ENCODE measurements at places on chromosomes 2 and 18.

DNA sequence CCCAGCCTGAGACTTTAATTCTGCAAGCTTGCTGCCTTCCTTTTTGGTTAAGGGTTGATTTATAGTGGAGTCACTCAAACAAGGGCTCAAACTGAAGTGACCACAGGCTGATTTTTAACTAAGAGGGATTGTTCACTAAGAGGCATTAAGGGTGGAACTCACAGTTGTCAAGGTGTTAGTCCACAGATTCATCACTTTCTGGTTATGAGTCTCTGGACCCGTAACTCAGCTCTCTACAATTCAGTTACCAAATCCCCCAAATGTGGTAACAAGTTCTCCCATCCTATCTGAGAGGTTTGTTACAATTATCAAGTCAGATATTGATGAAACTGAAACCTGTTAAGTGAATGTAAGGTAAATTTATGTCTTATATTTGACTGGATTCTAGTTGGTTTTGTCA lies 185.9 kb upstream of the KLHL14 start:
- DNase-seq = no peak

- DNase-seq = no peak
Measured at GRCh38 chr2:237449193-237449881, 35.4 kb upstream of the COL6A3 start.

GRCh38 chr2:51032751-51033330 lies 909 bp upstream of the NRXN1 start:
- no peak for DNase-seq

GRCh38 chr2:11043245-11043644 lies 112.0 kb upstream of the SLC66A3 start:
- DNase-seq = no peak

GRCh38 chr18:13298262-13298661 lies 79.7 kb downstream of the LDLRAD4 start:
- DNase-seq = no peak

GRCh38 chr18:45876161-45876560 lies 50.7 kb downstream of the SIGLEC15 start:
- DNase-seq = no peak

All from mesothelial cell of epicardium (in vitro differentiated cells).